ENCODE measurements at places on chromosomes 16 and 17. TPM values are rescaled to one million over a fixed set of nuclear protein-coding genes. Genes with fewer than 3 reads are reported as not detected.

Gene CTRL
- 2.2 TPM for total RNA-seq

Gene SDR42E1
- 3.4 TPM for total RNA-seq

Gene FBXL16
- 0.29 TPM for total RNA-seq

Gene NDRG4
- 2.1 TPM for total RNA-seq

Gene HAGHL
- 63.0 TPM for total RNA-seq

Gene UBE2Z
- 73.9 TPM for total RNA-seq

Gene SOX8
- total RNA-seq = 0.61 TPM

Gene GLP2R
- not detected for total RNA-seq

Gene TUBB3
- total RNA-seq = 8.7 TPM

Gene OTOP2
- not detected for total RNA-seq

Gene KRTAP4-12
- not detected for total RNA-seq

Gene TVP23A
- total RNA-seq = not detected

Gene CTRB2
- not detected for total RNA-seq

Gene PYY
- total RNA-seq = not detected

Gene MYH13
- not detected for total RNA-seq

Gene PRSS21
- not detected for total RNA-seq

Gene OR1A2
- not detected for total RNA-seq

Gene SRR
- total RNA-seq = 1.2 TPM

Gene CYGB
- total RNA-seq = not detected

Gene LITAFD
- not detected for total RNA-seq

Gene CLDN7
- 429 TPM for total RNA-seq

Gene ADAP2
- total RNA-seq = 0.08 TPM

Gene NPW
- total RNA-seq = 0.91 TPM
